ENCODE measurements at places on chromosomes 13 and 19.

DNA sequence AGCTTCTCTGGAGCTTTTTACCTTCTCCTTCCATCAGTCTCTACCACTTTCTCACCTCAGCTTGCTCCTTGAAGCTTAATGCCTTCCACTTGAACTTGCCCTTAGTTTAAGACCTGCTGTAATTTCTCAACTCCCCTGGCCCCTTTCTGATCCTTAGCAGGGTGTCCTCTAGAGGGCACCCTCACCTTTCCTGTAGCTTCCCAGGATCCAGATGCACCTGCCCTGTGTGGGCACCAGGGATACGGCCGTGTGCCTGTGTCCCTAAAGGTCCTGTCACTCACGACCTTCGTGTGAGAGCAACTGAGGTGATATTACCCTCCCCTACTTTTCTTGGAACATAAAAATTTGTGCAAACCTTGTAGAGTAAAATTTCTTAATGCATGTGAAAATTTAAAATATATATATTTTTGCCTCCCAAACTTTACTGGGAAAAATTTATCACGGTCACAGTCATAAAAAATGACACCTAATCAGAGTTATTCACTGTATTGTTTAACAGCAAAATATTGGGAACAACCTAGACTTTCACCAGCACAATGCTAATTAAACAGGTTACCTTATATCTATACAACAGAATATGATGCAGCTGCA, 46.4 kb downstream of the PSG3 start:
- DNase-seq, result no peak

GRCh38 chr13:24910502-24911132, 146.6 kb downstream of the RNF17 start:
- no peak for DNase-seq

DNA sequence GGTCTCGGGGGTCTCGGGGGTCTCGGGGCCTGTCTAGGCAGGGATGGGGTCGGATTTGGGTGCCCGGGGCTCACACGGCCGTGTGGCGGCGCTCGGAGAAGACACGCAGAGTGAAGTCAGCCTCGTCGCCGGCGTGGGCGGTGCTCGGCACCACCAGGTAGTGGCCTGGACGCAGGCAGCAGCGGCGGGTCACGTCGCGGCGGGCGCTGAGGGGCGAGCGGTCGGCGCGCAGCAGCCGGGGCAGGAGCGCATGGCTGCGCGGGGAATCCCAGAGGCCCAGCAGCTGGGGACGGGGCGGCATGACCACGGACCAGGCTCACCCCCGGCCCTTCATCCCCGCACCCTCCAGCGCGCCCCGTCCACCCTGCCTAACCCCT, 8.2 kb downstream of the CAPN12 start:
- DNase-seq, result no peak

GRCh38 chr13:102402290-102402689, 442 bp upstream of the FGF14 start:
- no peak for DNase-seq

DNA sequence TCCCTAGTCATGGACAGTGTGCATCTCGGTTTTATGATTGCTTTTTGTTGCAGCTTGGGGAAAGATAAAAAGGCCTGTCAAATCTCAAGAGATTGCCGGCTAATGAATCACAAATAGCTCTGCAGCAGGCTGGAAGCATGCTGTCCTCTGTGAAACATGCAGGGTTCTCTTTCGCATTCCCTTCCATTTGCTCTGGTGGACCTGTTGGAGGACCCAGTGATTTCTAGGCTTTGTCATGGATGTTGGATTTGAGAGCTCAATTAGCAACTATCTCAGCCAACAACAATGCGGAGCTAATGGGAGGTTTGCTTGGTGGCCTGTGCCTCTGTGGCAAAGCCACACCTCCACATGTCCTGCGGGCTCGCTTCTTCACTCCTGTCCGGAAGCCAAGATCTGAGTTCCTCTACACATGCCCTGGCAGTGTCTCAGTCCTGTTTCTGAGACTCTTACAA, 418.1 kb upstream of the ARGLU1 start:
- no peak for DNase-seq

GRCh38 chr13:32045537-32045936, 14.0 kb downstream of the FRY start:
- DNase-seq, result no peak

DNA sequence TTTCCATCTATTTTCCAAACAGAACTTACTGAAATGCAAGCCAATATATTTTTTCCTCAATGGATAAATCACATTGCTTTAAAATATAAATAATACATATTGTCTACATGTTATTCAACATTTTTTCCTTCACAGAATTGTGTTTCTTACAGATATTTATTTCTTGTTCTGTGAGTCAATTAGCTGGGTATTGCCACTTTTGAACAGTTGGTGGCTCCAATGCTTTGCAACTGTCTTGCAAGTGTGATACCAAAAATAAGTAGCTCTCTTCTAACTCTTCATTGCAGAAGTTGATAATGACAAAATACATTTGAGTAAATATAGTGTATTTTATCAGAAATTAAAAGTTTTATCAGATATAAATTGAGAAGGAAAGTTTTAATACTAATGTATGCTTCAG, 17.1 kb upstream of the GPC5 start:
- no peak for DNase-seq

DNA sequence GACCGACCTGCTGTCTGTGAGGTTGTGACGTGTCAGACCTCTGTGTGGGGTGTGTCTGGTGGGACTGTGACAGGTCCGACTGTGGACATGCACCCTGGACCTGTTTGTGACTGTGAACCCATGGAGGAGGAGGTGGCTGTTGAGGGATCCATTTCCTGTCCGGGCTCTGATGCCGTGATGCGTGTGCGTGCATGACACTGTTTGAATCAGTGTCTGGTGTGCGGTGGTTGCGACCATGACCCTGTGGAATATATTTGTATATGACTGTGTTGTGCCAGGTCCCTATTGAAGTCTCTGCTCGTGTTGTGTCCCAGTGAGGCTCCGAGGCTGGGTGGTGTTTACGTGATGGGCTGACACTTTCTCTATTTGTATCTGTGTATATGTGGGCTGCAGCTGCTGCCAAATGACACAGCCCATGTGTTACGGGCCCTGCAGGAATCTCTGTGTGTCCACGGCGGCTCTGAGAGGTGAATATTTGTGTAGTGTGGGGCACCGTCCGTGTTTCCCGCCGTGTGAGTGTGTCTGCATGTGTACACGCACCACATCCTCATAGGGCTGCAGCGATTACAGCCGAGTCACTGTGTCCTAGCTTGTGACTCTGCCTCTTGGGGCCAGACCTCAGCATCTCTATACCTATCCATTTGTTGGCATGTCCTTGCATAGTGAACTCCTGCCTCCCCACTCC, 18.3 kb downstream of the CCDC97 start:
- DNase-seq, result no peak

DNA sequence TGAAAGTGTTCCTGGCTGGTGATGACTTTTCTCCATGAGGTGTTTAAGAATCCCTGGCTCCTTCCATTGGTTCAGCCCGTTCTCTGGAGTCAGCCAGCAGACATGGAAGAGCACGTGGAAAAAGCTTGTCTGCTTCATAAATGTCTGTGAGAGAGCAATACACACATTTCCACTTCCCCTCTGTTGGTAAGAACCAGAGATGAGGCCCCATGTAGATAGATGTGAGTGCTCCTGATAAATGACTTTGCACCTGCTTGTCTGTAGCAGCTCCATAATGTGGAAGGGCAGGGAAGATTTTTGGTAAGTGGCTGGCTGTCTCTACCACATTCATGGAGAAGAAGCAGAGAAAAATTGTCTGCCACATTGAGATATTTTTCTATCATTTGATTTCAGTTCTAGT, 325.8 kb downstream of the LMO7 start:
- no peak for DNase-seq

GRCh38 chr13:113437408-113438010, 15.8 kb downstream of the ADPRHL1 start:
- no peak for DNase-seq

DNA sequence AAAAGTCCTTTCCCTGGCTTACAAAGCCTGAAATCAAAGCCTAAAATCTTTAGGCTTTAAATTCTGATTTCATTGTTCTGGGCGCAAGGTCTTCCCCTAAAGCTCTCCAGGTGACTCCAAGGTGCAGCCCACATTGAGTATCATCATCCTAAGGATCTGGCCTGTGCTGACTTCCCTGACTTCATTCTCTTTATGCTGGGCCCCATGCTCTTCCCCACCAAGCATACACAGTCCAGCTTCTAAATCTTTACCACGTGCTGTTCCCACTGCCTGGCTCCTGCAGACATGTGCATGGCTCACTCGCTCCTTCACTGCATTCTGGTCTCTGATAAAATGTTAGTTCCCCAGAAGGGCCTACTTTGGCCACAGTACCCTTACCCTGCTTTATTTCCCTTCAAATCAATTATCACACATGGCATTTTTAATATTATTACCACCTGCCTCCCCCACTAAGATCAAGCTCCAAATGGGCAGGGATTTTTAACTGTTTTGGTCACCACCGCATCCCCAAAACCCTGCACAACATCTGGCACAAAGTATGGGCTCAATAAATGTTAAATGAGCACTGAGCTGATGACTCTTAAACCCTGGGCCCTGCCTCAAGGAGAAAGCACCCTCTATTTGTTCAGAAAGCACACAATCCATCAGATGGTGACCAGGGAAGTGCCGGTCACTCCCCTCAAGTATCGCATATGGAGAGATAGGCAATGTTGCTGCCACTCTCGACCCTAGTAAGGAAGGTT, 3.3 kb downstream of the FBL start:
- no peak for DNase-seq

DNA sequence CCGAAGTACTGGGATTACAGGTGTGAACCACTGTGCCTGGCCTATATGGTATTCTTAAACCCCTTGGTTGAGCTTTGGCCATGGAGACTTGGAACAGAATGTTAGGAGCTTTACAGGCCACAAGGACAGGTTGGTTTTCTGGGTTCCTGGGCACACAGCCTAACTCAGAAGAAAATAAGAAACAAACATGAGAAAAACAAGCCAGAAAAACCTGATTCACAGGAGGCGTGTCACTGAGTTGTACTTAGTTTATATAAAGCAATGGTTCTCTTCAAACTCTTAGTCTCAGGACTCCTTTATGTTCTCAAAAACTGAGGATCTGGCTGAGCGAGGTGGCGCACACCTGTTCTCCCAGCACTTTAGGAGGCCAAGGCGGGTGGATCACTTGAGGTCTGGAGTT, 125.1 kb upstream of the SPATA13 start:
- DNase-seq, result no peak

DNA sequence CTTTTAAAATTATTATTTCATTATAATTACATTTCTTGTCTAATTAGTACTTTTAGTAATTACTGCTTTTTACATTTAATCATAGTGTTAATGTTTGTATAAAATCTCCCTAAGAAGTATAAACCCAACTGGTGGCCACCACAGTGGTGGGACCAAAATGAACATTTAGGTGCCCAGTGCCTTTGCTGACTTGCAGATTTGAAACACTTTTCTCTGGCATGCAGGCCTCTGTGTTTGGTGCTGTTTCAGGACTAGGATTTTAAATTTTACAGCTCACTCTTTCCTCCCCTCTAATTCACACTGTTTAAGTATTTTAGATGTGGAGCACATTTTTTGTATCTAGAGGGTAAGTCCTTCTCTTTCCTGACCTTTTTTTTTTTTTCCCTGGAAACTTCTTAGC, 17.5 kb downstream of the UBAC2 start:
- no peak for DNase-seq

- DNase-seq, result no peak
These were observed 3.8 kb upstream of the RAB20 start for GRCh38 chr13:110565296-110565695.

DNA sequence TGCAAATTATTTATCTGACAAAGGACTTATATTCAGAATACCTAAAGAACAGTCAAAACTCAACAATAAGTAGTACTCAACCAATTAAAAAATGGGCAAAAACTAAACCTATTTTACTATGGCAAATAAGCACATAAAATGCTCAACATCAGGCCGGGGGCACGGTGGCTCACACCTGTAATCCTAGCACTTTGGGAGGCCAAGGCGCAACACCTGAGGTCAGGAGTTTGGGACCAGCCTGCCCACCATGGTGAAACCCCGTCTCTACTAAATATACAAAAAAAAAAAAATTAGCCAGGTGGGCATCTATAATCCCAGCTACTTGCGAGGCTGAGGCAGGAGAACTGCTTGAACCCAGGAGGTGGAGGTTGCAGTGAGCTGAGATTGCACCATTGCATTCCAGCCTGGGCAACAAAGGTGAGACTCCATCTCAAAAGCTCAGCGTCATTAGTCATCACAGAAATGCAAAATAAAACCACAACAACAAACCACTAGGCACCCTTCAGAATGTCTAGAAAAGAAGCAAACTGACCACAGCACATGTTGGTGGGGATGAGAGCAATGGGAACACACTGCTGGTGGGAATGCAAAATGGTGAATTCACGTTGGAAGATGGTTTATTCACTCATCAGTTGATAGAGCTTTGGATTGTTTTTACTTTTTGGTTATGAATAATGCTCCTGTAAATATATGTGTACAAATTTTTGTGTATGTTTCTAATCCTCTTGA, 180.6 kb upstream of the SOX1 start:
- no peak for DNase-seq

GRCh38 chr19:39996218-39996810, 546 bp upstream of the ZNF546 start:
- no peak for DNase-seq
